ENCODE measurements at places on chromosomes 3 and 15. TPM values are rescaled to one million over a fixed set of nuclear protein-coding genes. Genes with fewer than 3 reads are reported as not detected.
A peak's percentile ranks its signal among the peaks of the same experiment; 100 is the strongest.

Gene CYP1A1
- 1.4 TPM for total RNA-seq

GRCh38 chr3:7393944-7394605, 533.2 kb downstream of the GRM7 start:
- DNase-seq, result no peak

- DNase-seq, result no peak
Measured at GRCh38 chr3:9439331-9439730, 41.9 kb downstream of the SETD5 start.

DNA sequence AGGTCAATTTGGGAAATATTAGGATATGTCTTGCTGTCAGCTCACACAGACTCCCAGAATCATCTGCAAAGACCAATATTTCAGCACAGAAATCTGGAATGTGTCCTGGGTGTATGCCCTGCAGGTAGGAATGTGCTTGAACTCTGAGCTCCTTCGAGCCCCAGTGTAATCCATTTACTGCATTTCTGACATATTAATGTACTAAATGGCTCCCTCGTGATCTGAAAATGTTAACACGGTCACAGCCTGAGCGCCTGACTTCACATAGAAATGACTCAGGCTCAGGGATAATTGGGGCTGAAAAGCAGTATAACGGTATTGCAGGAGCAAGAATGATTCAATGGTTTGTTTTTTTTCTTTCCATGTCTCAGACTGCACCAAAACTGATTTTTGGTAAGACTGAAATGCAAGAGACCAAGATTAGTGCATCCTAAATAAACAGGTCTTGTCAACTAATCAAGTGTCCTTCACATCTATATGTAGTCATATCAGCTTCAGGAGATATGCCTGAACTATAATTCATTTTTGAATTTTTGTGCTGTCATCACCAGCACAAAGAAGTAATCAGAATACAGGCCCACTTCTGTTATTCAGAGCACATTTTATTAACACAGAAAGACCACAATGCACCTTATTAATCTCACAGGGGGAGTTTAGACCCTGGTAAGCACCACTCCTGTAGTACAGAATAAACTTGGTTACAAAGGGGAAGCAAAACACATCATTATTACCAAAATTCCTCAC, 49.8 kb downstream of the DCLK3 start:
- DNase-seq, result no peak

DNA sequence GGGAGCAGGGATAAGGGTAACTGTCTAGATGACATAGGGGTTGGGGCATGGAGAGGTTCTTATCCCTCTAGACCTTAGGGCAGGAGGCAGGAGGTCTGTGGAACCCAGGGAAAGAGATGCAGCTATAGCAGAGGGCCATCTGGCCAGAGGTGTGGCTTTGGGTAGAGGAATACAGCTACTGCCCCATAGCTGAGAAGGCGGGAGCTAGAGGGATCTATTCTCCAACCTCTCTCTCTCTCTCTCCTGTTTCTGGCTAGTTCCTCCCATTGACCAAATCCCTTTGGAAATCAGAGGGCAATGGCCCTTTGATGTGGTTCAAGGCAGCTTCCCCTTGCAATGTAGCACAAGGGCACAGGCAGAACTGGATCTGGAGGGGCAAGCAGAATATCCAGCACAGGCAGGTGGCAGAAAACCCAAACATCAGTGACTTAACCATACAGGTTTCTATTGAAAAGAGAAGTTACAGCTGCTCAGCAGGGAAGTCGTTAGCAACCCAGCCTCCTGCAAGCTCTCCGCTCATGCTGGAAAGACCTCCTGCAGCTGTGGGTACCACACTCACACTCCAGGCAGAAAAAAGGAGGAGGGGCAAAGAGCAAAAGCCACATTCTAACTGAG, 22.3 kb upstream of the LMOD3 start:
- DNase-seq, result peak; percentile 83

GRCh38 chr3:131735544-131735943, 232.8 kb upstream of the MRPL3 start:
- no peak for DNase-seq

DNA sequence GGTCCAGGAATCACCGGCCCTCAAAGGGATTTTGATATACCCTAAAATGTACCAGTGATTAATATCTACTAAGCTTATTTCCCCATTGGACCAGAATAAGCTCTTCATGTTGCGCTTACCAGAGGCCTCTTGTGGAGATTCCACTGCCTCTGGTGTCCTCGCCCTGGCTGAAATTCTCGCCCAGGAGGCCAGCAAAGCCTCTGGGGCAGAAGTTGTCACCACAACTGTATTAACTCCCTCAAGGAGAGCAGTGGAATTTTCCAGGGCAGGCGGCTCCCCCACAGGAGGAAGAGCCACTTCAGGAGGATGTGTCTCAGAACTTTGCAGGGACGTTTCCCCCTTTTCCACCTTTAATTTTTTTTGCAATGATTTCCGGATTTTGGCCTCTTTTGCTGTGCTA, 6.9 kb downstream of the DPPA4 start:
- no peak for DNase-seq

Gene SIDT1
- 0.10 TPM for total RNA-seq

DNA sequence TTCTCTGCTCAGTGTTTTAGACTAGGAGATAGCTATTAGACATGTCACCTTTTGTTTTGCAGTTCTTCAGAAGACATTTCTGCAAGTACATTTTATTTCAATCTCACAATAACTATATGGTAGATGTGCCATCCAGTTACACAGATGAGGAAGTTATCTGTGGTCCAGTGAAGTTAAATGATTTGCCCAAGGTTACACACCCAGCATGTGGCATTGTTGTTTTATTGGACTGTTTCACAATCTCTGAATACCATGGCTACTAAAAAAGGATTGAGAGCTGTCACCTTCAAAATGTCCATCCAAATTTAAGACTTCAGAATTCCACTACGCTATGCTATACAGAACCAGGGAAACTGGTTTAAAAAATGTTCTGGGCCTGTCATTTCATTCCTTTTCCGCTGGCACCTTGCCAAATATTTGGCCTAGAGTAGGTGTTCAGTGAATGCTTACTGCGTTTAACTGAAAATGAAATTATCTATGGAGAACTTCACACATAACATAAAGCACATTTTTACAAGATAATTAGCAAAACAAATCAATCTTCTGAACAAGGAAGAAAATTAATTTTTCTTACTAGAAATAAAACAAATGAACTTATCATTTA, 20.2 kb downstream of the TM6SF1 start:
- no peak for DNase-seq

- no peak for DNase-seq
Measured at GRCh38 chr15:91950631-91951329, 97.3 kb downstream of the SLCO3A1 start.

- DNase-seq, result peak; percentile 53
Measured at GRCh38 chr3:8954938-8955763, 8.1 kb downstream of the RAD18 start.

Gene MYRIP
- 1.8 TPM for total RNA-seq

Gene PLCB2
- 8.5 TPM for total RNA-seq

DNA sequence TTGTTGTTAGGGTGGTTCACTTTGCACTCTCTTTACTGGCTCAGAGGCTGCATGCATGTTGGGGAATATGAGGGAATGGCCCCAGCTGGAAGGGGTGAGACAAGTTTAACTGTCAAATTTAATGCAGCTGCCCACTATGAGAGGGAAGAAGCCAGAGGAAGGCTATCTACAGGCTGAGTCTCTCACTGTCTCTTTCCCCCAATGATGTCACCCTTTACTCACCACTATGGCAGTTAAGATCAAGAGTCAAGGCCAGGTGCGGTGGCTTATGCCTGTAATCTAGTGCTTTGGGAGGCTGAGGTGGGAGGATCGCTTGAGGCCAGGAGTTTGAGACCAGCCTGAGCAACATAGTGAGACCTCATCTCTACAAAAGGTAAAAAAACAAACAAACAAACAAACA, 12.2 kb upstream of the RBMS3 start:
- DNase-seq, result no peak
